Iris pigment epithelial cell (primary cell): ENCODE measurements at places on chromosomes 5 and 9.

DNA sequence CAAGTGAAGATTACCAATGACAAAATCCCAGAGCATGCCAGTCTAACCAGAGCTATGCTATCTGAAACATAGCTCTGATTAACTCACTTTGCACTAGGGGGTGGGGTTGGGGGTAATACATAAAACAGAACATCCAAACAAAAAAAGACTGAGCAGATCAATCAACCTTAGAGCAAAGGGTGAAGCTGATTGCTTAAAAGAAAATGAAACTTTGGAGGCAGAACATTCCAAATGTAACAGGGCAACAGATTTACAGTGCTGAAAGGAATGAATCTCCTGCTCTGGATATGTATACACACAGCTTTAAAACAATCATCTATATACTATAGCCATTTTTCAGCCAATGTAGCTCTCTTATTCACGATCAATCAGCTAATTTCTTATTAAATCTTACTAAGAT lies 4.9 kb downstream of the IL6ST start:
- no peak for DNase-seq

- no peak for DNase-seq
Measured at GRCh38 chr5:179829732-179830435, 9.2 kb downstream of the SQSTM1 start.

- no peak for DNase-seq
Measured at GRCh38 chr9:4567601-4568000, 77.3 kb downstream of the SLC1A1 start.

GRCh38 chr5:142841511-142842265 lies 71.5 kb downstream of the ARHGAP26 start:
- DNase-seq: no peak

DNA sequence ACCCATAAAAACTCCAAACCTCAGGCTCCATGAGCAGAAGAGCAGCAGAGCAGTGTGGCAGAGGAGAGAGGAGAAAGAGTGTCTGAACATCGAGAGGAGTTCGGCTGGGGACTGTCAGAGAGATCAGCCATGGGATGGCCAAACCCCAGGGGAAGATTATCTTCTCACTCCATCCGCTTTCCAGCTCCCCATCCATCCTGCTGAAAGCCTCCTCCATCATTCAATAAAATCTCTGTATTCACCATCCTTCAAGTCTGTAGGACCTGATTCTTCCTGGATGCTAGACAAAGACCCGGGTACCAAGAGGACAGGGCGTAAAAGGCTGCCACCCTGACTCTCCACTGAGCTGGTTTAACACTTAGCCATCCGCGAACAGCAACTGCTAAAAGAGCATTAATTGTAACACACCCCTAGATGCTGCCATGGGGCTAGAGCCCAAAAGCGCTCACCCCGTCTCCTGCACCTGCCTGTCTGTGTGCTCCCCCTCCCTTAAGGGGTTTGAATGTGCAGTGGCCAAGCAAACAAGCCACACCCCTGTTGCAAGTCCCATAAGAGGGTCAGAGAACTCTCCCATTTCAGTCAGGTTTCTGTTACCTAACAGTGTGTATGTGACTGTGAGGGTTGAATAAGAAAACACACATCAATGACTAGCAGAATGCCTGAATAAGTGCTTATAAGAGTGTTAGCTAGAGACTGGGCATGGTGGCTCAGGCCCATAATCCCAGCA lies 13.9 kb upstream of the SELENOP start:
- DNase-seq: no peak

DNA sequence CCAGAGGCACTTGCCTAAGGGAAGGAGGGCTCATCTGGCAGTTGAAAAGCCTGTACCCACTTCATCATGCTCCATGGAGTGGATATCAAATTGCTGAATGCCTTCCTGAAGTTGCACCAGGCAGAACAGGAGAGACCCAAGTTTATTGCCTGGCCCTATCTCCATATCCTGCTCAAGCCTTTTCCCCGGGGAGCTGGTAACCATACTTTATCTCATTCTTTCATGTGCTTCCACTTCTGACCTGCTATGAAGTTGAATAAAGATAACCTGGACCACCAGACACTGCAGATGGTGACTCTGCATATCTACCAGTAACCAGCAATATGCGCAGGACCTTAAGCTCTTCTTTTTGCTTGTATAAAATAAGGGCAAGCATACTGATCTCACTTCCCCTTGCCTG lies 1397.5 kb upstream of the CDH6 start:
- DNase-seq: no peak

GRCh38 chr9:93230601-93231000 lies 46.7 kb downstream of the WNK2 start:
- no peak for DNase-seq

DNA sequence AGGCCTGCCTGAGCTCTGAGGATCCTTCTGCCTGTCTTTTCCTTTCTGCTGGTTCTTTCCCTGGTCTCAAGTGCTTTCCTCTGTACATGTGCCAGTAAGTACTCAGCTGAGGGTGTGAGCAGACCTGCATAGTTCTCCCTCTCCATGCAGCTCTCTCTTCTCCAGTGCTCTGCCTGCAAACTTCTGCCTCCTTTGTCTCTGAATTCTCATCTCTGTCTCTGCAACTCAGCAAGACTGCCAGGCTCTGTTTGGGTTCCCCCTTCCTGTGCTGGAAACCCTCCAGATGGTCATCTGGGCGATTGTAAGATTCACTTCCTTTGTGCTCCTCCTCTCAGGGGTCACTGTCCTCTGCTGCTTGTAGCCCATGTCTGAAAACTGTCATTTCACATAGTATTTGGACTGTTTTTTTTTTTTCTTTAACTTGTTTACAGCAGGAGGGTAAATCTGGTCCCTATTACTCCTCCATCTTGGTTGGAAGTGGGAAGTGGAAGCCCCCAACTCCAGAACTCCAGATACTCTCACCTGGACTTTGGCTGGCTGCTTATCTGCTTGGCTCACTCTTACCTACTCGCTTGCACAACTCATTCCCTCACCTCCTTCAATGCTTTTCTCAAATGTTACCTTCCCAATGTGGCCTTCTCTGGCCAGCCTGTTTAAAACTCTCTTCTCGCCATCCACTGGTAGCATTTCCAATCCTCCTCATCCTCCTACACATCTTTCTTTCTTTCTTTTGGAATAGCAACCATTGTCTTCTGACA lies 175.3 kb upstream of the TBC1D2 start:
- peak; percentile 16 for DNase-seq

- DNase-seq: no peak
Measured at GRCh38 chr5:11595045-11595444, 309.2 kb downstream of the CTNND2 start.

DNA sequence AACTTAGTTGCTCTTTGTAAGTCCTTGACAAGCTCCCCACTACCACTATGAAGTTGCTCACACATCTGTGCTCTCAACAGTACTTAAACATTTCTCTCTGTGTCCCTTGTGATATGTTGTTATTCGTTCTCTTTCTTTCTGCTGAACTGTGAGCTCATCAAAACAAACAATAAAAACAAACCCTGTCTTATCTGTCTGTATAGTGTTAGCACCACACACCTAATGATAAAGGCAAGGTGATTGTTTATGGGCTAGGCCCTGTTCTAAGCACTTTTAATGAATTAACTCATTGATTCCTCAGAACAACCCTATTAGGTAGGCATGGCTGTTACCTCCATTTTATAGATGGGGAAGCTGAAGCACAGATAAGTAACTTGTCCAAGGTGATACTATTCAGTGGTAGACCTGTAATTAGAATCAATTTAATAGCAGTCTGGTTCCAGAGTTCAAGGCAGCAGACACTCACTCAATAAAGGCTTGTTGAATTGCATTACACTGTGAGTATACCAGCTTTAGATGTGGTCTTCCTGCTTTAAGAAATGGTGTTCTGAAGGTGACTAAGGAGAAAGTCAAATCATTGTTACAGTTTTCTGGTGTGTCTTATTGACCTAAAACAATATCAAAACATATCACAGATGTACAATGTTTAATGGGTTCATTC lies 153.6 kb upstream of the ELL2 start:
- DNase-seq: no peak
